ENCODE measurements at places on chromosomes 5 and 9.

DNA sequence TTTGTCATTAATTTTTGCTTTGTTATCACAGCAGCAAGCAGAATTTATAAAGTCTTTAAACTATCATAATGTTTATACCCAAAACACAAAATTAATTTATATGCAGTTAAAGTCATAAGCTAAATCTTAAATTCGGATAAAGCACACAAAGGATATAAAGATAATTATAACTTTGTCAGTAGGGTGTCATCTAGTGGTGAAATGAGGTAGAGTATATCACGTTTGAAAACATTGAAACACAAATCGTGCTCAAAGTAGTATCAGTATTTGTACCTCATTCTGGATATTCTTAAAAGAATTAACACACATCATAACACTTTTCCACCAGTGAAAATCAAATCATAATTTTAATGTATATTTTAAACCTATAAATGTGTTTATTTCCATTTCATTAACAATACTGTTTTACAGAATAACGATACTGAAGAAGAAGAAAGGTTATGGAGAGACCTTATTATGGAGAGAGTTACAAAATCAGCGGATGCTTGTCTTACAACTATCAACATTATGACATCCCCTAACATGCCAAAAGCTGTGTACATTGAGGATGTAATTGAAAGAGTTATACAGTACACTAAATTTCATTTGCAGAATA lies 129.5 kb downstream of the NIPBL start:
- DNase-seq = peak; percentile 62

- DNase-seq = peak; percentile 17
Measured at GRCh38 chr5:61010467-61011454, 65.8 kb downstream of the NDUFAF2 start.

- DNase-seq = no peak
Measured at GRCh38 chr5:178240766-178241165, 8.2 kb upstream of the PHYKPL start.

GRCh38 chr5:14753292-14753691 lies 88.8 kb downstream of the OTULIN start:
- DNase-seq = no peak

GRCh38 chr9:137619240-137620047 lies 639 bp downstream of the EHMT1 start:
- DNase-seq = peak; percentile 39

DNA sequence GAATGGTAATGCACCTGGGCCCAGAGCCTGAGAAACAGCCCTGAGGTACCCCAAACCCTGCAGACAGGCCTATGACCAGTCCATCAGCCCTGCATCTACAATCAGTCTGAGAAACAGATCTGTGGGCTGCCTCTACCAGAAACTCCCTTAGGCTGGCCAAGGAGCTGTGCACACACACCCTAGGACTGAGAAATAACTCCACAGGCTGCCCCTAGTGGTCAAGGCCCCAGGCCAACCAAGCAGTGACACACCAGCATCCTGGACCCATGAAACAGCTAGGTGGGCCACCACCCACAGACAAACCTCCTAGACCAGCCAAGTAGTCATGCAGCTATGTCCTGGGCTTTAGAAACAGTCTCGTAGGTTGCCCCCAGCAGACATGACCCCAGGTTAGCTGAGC lies 253.6 kb upstream of the VLDLR start:
- no peak for DNase-seq

GRCh38 chr5:129384736-129385135 lies 75.4 kb upstream of the ADAMTS19 start:
- DNase-seq = no peak

DNA sequence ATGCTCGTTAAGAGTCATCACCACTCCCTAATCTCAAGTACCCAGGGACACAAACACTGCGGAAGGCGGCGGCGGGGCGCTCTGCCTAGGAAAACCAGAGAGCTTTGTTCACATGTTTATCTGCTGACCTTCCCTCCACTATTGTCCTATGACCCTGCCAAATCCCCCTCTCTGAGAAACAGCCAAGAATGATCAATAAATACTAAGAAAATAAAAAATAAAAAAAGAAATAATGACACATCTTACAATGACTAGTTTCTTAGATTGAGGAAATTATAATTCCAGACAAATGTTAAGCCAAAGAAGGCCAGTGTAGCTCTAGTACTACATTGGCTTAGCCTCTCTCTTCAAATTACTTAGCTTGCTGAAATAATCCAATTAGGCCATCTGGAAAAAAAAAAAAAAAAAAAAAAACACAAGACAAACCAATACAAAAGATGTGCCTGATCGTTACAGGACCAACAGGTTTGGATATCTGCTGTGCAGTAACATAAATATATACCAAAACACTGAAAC lies 58.0 kb downstream of the ANXA2R start:
- DNase-seq = no peak

GRCh38 chr5:66174338-66174737 lies 30.2 kb downstream of the SREK1 start:
- DNase-seq = peak; percentile 21

GRCh38 chr9:389758-390157 lies 175.1 kb downstream of the DOCK8 start:
- DNase-seq = no peak

DNA sequence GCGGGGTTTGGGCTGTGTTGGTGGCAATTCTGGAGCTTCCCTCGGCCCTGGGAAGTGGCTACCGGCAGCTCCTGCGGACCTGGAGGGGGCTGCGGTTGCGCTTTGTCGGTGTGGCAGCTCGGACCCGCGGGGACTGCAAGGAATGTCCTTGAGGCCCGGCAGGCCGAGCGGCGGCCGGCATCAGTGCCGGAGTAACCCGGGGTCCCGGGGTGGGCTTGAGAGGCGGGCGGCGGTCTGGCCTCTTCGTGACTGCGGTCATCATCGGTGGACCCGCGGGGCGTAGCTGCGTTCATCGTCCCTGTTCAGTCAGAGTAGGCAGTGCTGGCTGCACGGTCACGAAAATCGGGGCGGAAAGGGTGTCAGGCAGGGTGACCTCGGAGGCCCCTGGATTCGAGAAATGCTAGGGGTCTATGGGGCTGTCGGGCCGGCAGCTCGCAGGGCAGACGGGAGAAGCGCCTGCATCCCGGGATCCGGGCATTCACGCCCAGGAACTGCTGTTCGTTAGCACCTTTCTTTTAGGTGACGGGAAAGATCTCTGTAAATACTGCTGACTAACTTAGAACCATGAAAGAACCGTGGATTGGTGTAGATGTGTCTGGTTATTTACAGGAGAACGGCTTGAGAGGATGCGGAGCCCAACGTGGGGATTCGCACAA lies 474 bp downstream of the HMGCR start:
- no peak for DNase-seq

DNA sequence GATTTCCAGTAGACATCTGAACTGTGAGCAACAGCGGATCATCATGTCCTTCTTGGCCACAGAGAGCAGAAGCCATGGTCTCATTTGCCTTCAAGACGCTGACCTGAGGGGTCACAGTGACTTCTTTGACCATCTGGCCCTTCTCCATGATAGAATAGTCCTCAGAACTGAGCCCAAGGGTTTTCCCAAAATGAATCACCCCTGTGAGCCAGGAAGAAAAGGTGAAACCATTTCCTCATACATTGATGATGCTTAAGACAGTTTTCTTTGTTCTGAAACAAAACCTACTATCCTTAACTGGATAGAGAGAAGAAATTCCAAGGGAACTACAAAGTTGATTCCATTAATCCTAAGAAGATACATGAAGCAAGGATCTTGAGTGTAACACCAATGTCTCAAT lies 503.9 kb downstream of the CTNND2 start:
- DNase-seq = no peak

GRCh38 chr9:137146527-137146918 lies 7.6 kb downstream of the GRIN1 start:
- DNase-seq = no peak

DNA sequence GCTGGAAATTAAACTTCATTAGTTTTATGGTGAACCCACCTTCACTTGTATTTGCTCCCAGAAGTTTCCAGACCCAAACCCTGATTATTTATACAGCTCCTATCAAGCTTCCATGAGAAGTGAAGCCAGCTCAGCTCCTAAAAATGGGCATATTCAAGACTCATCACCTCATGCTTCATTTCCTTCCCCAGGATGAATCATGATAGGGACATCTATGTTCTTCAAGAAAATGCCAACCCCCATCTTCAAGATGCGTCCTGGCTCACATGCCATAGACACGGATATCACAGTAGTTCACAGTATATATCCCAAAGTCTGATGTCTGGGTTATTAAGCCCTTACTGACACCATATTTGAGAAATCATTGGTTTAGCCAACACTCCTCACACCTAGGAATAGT lies 217.6 kb downstream of the NPR3 start:
- no peak for DNase-seq

- DNase-seq = no peak
Measured at GRCh38 chr5:60826653-60827052, 17.4 kb downstream of the ELOVL7 start.

GRCh38 chr9:84304166-84304565 lies 36.4 kb downstream of the SLC28A3 start:
- DNase-seq = no peak

DNA sequence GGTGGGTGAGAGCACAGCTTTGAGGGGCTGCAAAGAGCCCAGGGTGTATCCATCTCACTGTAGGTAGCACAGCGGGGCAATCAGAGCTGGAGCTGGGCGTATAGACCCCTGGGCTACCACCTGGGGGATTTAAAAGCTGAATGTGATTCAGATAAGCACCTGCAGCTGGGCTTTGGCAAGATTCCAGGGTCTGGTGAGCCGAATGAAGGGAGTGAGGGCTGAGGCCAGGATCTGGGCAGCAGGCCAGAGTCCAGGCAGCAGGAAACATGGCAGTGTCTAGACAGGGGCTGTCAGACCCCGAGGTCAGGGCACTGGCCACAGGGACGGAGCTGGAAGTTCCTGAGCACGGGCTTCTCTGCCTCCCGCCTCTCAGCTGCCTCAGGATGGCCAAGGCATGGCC lies 8.7 kb downstream of the ASS1 start:
- peak; percentile 24 for DNase-seq

DNA sequence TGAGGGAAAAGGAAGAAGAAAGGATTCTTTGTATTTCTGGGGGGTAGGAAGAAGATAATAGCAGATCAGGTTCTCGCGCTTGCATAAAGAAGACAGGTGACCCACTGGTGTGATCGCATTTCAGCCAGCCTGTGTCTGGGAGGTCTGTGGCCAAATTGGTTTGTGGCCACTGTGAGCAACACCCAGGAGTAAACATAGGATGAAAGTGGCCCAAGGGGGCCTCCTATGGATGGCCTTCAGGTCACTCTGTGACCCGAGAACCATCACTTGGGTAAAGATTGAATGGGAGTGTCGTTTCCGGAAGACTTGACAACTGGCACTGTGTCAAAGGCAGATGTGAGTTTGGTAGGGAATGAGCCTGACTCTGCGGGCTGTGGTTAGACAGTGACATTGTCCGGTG lies 34.2 kb downstream of the RAI14 start:
- no peak for DNase-seq

- DNase-seq = no peak
Measured at GRCh38 chr5:123671711-123672456, 159.9 kb downstream of the CSNK1G3 start.

DNA sequence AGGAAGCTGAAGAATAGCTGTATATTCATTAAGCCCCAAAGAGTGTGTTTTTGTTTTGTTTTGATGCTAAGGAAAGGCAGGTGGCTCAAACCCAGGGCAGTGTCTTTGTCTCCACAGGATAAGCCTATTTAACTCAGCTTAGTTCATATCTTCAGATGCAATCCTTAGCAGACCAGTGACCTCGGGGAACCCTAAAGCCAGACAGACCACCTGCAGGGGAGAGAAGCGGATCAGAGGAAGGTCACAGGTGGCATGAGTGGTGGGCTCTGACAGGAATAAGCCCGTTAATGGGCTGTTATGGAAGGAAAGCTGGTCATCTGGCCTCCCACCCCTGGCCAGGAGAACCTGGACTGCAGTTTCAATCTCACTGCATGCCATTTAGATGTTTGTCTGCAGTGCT lies 30.8 kb downstream of the TAS2R1 start:
- DNase-seq = no peak

GRCh38 chr9:7161469-7161868 lies 403.7 kb downstream of the KDM4C start:
- no peak for DNase-seq

GRCh38 chr9:89042984-89043383 lies 51.7 kb downstream of the S1PR3 start:
- no peak for DNase-seq

DNA sequence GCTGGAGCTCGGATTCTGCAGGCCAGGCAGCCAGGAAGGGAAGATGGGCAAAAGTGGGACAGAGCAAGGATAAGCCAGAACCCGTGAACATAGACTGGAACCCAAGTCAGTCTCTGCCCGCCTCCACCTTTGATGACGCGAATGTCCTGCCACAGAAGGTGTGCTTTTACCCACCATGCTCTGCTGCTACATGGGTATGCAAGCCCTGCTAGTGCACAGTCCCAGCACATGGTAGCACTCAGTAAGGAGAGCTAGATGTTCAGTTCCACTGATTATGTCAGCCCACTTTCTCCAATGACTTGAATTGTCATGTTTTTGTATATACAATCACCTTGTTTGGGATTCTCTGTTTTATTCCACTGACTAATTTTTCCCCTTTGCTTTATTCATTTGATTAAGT lies 11.4 kb upstream of the CD72 start:
- DNase-seq = no peak

DNA sequence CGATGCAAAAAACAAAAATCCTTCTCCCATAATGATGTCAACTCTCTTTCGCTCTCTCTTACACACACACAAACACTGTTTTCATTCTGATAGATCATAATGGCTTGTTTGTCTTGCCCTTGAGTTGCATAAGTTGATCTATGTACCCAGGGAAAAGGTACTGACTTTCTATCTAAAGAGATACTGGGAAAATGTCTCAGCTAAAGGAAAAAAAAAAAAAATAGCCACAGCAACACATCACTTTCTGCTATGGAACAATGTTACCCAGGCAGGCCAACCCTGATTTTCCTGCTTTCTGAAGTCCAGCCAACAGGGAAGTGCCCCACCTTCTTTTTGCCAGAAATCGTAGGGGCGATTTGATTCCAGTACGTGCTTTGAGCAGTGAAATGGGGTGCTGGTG lies 212.6 kb upstream of the ACTBL2 start:
- no peak for DNase-seq

GRCh38 chr5:67494186-67494855 lies 297.7 kb upstream of the CD180 start:
- DNase-seq = no peak

- DNase-seq = peak; percentile 4
Measured at GRCh38 chr5:124544366-124545055, 201.9 kb downstream of the ZNF608 start.

GRCh38 chr5:179307931-179308471 lies 37.3 kb downstream of the ADAMTS2 start:
- no peak for DNase-seq

GRCh38 chr9:117487555-117488175 lies 72.8 kb upstream of the ASTN2 start:
- DNase-seq = peak; percentile 40

GRCh38 chr9:120212153-120212852 lies 367.7 kb downstream of the CDK5RAP2 start:
- DNase-seq = no peak

GRCh38 chr9:38408719-38409118 lies 15.5 kb downstream of the IGFBPL1 start:
- no peak for DNase-seq

- no peak for DNase-seq
Measured at GRCh38 chr5:157566902-157567489, 8.6 kb downstream of the ADAM19 start.

GRCh38 chr5:38660194-38660668 lies 103.8 kb upstream of the LIFR start:
- DNase-seq = peak; percentile 98
